ENCODE measurements at places on chromosomes 3 and 15. TPM values are rescaled to one million over a fixed set of nuclear protein-coding genes. Genes with fewer than 3 reads are reported as not detected.

The RAD54L2 gene
- total RNA-seq: 17.5 TPM

The CALML4 gene
- 1.1 TPM for total RNA-seq

The GOLGA6D gene
- total RNA-seq: not detected

The TRANK1 gene
- 7.7 TPM for total RNA-seq

The CLDN16 gene
- not detected for total RNA-seq

The SLC6A20 gene
- total RNA-seq: not detected

The ULK3 gene
- 15.2 TPM for total RNA-seq

All from uterine smooth muscle cell (primary cell).